HepG2 (cell line): ENCODE measurements at places on chromosomes 3 and 15.

DNA sequence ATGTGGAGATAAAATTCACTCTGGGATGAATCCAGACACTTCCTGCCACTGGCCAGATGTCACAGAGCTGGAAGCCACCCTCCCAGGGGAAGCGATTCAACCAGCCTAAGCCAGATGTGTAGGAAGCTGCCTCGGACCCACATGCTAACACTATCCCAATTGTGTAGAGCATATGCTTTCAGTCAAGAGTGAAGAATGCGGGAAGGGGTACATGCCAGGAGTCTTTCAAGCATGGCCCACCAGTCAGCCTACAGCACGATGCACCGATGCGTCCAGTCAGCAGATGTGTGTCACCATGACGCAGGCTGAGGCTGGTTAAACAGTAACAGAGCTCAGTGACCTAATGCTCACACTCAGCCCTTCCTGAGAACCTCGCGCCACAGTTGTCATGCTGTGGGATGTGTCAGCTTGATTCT, 38.8 kb upstream of the BNC1 start:
- H3K4me1 ChIP-seq: no peaks in the 10 kb centered on the region
- H3K27me3 ChIP-seq: no peaks in the 10 kb centered on the region

DNA sequence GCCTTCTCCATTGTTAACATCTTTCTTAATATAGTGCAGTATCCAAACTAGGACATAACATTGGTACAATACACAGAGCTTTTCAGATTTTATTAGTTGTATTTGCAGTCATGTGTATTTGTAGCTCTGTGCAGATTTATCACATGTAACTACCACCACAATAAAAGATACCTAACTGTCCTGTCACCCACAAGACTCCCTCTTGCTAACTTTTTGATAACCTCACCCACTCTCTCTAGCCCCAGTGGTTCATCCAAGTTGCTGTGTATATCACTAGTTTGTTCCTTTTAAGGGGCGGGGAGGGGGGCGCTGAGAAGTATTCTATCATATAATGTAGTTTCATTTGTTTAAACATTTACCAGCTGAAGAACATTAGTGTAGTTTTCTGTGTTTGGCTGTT, 46.1 kb downstream of the PIAS1 start:
- H3K27me3 ChIP-seq: no peaks in the 10 kb centered on the region
- peaks cover 12% of the 10 kb centered on the region; the same call in 2 of the 3 replicates for H3K36me3 ChIP-seq
- no peak overlapping the region for H3K4me3 ChIP-seq
- no peak overlapping the region for H3K27ac ChIP-seq
- DNase-seq: no peak

- H3K27ac ChIP-seq: no peak overlapping the region
- no peak overlapping the region for H3K4me3 ChIP-seq
- peaks cover 18% of the 10 kb centered on the region for H3K4me1 ChIP-seq
- DNase-seq: no peak
- H3K36me3 ChIP-seq: no peaks in the 10 kb centered on the region
Observed at GRCh38 chr3:160090653-160091052, 102.0 kb downstream of the IL12A start.

- no peak overlapping the region for H3K27ac ChIP-seq
- H3K4me1 ChIP-seq: peaks cover 38% of the 10 kb centered on the region
- no peak overlapping the region for H3K4me3 ChIP-seq
- 0 out of 2 replicates have a peak, but pooled peaks cover 1% of the 10 kb centered on the region for H3K36me3 ChIP-seq
- no peaks in the 10 kb centered on the region for H3K27me3 ChIP-seq
Observed at GRCh38 chr15:62782071-62782841, 260.3 kb upstream of the TPM1 start.
